ENCODE measurements at places on chromosomes 16 and 17.

GRCh38 chr17:76077584-76078110, 1.3 kb upstream of the ZACN start:
- peak; percentile 55 for DNase-seq

DNA sequence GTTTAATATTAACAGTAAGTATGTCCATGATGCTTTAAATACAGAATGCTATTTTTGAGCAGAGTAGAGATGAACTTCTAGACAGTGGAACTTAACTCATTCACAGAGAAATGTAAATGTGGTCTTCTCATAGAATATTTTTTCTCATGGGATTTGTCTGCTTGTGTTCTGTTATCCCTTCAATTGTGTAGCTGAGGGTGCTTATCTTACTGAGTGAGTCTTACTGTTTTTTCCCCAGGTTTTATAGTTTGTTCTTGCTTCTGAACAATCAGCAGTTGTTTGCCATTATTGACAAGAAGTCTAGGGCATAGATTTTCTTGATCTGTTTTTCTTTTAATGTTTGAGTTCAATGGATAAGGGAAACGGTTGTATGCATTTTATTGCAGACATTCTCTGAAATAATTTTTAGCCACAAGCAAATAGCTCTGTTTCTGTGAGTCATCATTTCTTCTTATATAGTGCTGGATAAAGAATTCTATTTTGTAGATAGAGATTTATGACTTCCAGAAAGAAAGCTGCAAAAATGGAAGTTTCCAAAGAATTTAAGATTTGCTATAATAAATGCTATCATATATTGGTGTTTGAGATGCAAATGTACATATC, 60.5 kb downstream of the NF1 start:
- no peak for DNase-seq

DNA sequence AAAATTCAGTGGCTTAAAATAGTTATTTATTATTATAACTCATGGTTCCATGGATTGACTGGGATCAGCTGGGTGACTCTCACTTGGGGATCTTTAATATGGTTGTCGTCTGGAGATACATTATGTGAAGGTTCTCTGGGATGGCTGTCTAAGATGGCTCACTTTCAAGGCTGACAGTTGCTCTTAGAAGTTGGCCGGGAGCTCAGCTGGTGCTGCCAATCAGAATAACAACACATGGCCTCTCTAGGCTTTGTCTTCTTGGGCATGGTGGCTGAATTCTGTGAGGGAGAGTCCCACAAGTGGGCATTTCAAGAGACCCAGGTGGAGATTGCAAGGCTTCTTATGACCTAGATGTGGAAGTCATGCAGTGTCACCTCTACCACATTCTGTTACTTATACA, 269.7 kb downstream of the CA10 start:
- no peak for DNase-seq

GRCh38 chr17:40331743-40332641, 23.0 kb downstream of the RARA start:
- DNase-seq, result peak; percentile 93

DNA sequence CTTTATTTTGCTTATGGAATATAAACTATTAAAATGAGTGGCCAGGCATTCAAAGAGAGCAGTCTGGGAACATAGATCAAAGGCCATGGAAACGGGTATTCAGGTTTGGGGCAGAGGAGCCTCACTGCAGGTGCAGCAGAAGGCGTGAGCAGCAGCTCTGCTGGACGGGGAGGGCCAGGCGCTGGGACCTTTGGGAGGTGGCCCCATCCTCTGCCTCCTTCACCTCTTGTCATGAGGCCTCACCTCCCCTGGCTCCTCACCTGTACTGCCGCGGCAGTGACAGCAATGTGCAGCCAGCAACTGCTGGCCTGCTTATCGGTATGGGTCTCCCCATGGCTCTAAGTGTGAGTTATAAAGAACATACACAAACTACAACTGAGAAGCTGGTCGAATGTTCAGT, 109.4 kb downstream of the CDK5R1 start:
- no peak for DNase-seq

GRCh38 chr16:62066747-62067146, 30.5 kb upstream of the CDH8 start:
- no peak for DNase-seq

- no peak for DNase-seq
Observed at GRCh38 chr17:78081551-78081950, 47.0 kb downstream of the TMC6 start.

DNA sequence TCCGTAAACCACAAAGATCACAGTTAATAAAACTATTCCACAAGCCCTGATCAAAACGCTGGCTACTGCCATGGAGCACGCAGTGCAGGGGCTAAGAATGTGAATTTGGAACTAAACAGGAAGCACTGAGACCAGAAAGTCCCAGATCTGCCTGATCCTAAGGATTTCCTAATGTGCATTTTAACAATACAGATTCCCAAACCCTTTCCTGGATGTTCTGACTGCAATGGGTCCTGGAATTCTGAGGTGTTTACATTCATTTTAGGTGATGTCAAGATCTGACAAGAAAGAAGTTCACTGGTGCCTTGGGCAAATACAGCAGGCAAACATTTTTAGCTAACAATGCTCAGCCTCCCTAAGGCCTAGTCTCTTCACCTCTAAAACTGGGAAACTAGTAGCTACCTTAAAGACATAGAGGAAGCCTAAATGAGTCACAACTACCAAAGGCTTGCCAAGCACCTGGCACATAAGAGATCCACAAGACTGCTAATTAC, 10.3 kb downstream of the NSMCE1 start:
- no peak for DNase-seq

DNA sequence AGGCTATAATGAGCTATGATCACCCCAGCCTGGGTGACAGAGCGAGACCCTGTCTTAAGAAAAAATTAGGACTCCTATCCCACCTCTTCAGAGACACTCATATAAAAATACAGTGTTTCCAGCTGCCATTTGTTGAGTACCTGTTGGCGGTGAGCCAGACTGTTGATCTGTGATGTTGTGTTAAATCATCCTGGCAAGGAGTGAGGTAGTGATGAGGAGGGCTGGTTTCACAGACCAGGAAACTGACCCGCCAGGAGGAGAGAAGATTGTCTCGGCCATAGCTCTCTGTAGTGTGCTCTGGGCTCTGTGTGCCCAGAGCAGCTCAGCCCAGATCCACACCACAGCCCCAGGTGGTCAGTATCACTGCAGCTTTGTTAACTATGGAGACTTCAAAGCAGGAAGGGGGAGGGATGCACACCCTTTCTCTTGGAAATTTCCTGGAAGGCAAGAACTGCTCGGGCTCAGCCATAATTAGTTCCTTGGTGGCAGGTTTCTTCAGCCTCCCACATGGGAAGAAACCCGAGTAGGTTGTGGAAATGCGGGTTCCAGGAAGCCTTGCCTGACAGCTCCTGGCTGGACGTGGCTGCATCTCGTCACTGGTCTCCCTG, 343.0 kb downstream of the SNX29 start:
- DNase-seq, result peak; percentile 75

- no peak for DNase-seq
Observed at GRCh38 chr16:30428055-30428454, 1.8 kb downstream of the DCTPP1 start.

- DNase-seq, result no peak
Observed at GRCh38 chr17:62744259-62744658, 63.9 kb downstream of the MARCHF10 start.

DNA sequence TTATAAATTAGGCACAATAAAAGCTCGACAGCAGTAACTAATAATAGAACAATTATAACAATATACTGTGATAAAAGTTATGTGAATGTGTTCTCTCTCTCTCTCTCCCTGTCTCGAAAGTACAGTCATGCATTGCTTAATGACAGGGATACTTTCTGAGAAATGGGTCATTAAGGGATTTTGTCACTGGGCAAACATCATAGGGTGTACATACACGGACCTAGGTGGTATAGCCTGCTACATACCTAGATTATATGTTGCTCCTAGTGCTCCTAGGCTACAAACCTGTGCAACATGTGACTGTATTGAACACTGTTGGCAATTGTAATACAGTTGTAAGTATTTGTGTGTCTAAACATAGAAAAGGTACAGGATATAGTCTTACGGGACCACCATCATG, 6.9 kb downstream of the ZNRF1 start:
- DNase-seq, result no peak

DNA sequence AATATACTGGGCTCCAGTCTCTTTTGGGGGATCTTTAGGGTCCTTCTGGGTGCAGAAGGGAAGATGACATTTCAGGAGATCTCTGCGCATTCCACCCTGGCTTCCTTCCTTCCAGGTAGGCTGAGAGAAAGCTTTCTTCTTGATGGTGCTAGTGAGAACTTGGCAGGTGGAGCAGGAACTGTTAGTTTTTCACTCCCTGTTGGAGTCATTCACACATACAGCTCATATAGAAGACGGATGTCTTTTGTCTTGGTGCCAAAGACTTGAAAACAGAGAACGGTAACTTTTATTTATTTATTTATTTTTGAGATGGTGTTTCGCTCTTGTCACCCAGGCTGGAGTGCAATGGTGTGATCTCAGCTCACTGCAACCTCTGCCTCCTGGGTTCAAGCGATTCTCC, 43.9 kb downstream of the PITPNC1 start:
- DNase-seq, result no peak

DNA sequence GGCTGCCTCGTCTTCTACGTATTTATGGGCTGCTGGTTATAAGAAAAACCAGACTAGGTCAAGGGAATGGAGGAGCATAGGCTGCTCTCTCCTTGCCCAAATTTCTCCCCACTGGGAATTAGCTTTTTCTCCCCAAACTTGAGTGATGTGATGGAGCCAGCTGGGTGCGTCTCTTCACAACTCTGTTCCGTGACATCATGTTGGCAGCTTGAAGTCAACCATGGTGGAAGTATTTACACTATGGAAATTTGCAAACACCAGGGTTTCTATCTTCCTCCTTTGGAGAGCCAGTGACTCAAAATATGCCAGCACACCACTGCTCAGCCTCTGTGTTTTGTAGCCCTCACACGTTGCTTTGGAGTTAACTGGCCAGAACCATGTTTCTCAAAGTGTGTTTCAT, 78.1 kb downstream of the OR1D5 start:
- no peak for DNase-seq

DNA sequence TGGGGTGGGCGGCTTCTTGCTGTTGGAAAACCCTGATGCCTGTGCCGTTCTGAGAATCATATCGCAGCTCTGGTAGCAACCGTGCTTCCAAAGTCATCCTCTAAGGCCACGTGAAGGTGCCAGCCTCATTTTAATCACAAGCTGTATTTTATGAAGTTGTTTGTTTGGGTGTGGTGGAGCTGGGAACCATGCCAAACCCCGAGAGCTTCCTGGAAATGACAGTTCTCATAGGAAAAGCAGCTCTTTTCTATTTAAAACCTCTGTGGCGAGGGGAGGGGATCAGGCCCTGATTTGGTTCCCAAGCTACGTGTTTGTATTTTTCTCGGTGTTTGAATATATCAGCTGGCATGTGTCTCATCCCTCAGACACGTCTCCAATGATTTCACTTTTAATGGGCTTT, 21.7 kb downstream of the KNOP1 start:
- DNase-seq, result peak; percentile 90

- no peak for DNase-seq
Observed at GRCh38 chr16:12675852-12676251, 127.8 kb downstream of the CPPED1 start.

- DNase-seq, result no peak
Observed at GRCh38 chr17:50613007-50613992, 21.4 kb upstream of the ABCC3 start.

GRCh38 chr16:11045846-11046245, 101.5 kb downstream of the CLEC16A start:
- no peak for DNase-seq

- no peak for DNase-seq
Observed at GRCh38 chr17:7711051-7711755, 6.2 kb downstream of the EFNB3 start.

GRCh38 chr17:29042679-29043538, at the start of gene PIPOX:
Gene PIPOX, plus strand, starts transcription at chr17:29043141. Its CDS starts 85 bp downstream, at chr17:29043226.
- DNase-seq, result peak; percentile 89

DNA sequence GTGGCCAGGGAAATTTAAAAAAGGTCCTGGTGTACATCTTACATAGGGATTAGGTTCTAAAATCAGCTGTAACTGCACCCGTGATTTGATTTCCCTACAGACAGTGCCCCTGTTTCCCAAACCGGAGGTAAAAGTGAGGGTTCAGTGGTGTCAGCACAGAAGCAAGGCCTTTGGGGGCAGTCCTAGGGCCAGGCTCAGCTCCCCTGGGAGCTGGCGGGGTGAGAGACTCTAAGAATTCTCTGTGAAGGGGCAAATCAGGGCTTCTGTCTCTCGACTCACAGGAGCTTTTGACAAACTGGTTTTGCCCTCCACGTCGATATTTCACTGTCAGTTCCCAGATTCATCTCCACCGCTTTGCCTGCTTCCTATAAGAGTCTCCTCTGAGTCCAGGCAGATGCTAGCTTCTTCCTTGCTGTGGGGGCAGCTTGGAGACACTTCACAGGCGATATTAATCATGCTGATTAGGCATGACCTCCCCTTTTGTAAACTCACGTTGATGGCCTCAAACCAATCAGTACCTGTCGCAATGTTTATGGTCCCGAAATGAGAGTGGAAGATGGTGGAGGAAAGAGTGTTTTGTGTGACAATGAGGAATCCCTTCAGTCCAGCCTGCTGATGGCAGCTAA, 234.2 kb upstream of the TOX3 start:
- no peak for DNase-seq

GRCh38 chr17:27601069-27601974, 29.7 kb upstream of the LGALS9 start:
- peak; percentile 82 for DNase-seq

GRCh38 chr16:12120217-12120981, 143.9 kb downstream of the SNX29 start:
- DNase-seq, result no peak

GRCh38 chr17:5248821-5249479, 14.3 kb upstream of the SCIMP start:
- no peak for DNase-seq

DNA sequence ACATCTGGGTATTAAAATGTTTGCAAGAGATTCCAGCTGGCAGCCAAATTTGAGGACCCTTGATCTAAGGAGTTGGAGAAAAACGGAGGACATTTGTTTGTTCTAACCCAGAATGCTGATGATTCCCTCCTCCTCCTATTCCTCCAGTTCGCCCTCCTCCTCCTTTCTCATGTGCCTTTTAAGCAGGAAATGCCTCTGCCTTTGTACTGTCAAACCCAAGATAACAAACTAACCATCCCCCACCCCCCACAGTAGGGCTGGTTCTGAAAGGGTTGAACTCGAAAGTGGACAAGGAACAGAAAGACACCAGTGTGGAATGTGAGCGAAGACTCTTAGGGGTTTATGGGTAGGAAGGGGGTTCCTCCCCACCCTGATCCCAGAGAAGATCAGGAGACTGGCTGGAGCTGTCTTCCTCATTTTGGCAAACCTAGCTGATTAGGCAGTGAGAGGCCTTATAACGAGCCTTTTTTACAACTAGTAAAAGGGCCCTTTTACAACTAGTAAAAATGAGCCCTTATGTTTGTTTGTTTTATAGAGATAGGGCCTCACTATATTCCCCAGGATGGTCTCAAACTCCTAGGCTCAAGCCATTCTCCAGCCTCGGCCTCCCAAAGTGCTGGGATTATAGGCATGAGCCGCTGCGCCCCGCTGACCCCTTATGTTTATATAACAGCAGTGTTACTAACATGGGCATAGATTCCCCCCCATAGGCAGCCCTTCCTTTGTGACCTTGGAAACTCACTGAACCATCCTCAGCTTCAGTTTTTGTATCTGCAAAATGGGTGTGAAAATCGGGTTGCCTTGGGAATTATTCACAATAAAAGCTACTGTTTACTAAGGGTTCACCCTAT, 975 bp downstream of the CHD9 start:
- peak; percentile 41 for DNase-seq

GRCh38 chr16:88570691-88571092, 489 bp downstream of the ZC3H18 start:
- DNase-seq, result no peak

Data from NCI-H510A treated with DMSO at 0.1 percent for 48 hours (cell line).